ENCODE measurements at places on chromosomes 2 and 18. TPM values are rescaled to one million over a fixed set of nuclear protein-coding genes. Genes with fewer than 3 reads are reported as not detected.

Gene KCMF1
- polyA plus RNA-seq: 49.9 TPM

GRCh38 chr18:47901624-47902362, 28.7 kb downstream of the SMAD2 start:
- DNase-seq: no peak

Gene RNF125
- 0.09 TPM for polyA plus RNA-seq

DNA sequence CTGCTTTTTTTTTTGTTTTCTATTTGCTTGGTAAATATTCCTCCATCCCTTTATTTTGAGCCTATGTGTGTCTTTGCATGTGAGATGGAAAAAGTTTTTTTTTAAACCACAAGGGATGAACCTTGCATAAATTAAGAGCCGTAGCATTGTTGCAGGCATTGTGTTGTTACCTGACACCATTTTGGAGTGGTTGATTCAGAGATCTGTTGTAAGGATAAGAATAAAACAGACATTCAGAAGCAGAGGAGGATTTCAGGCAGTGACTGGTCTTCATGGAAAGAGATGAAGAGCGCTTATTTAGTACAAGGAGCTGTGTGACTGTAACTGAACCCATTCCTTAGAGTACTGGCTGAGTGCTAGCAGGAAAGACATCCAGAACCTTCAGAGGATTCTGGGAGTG, 101.2 kb downstream of the LTBP1 start:
- peak; percentile 33 for DNase-seq

GRCh38 chr2:3257166-3257565, 120.5 kb downstream of the EIPR1 start:
- peak; percentile 22 for DNase-seq

Measured in IMR-90 (cell line).